Fibroblast of lung (primary cell): ENCODE measurements at places on chromosomes 1 and 21. TPM values are rescaled to one million over a fixed set of nuclear protein-coding genes. Genes with fewer than 3 reads are reported as not detected.
A peak's percentile ranks its signal among the peaks of the same experiment; 100 is the strongest.

DNA sequence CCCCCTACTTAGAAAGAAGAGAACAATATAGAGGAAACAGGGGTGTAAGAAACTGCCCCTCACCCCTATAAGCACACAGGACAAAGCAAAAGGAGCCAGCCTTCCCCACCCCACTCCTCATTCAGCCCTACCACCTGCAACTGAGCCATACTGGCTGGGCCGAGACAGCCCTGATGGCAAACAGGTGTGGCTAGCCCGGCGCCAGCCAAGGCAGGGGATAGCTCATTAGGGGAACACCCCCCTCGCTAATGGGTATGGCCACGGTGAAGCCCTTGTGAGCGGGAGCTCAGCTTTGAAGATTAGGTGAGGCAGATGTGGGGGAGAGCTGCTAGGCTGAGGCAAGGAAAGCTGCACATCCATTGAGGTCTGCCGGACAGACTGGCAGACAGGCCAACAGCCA is 65.5 kb downstream of the ERI3 start:
- no peak for DNase-seq
- H3K27me3 ChIP-seq, result no peaks in the 10 kb centered on the region
- H3K4me3 ChIP-seq, result no peak overlapping the region
- H3K4me1 ChIP-seq, result peaks cover 4% of the 10 kb centered on the region
- H3K27ac ChIP-seq, result no peak overlapping the region

DNA sequence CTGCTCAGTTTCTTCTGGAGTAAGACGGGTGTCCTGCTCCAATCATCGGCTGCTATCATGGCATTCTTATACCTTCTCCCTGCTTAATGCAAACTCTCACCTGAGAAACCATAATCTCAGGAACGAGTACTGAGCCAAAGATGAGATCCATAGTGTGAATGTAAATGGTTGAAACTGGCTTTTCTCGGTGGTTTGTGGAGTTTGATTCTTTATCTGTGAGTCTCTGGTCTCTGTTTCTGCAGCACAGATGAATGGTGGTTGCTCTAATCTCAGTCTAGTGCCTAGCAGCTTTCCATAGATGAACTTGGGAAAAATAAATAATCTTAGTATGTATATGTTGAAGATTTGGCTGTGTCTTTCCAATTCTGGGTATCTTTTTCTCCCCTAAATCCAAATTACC is 274.4 kb downstream of the HHAT start:
- no peak for DNase-seq
- H3K4me3 ChIP-seq, result no peak overlapping the region
- H3K27ac ChIP-seq, result no peak overlapping the region
- H3K36me3 ChIP-seq, result no peaks in the 10 kb centered on the region
- H3K27me3 ChIP-seq, result no peaks in the 10 kb centered on the region
- H3K4me1 ChIP-seq, result peaks cover 6% of the 10 kb centered on the region

DNA sequence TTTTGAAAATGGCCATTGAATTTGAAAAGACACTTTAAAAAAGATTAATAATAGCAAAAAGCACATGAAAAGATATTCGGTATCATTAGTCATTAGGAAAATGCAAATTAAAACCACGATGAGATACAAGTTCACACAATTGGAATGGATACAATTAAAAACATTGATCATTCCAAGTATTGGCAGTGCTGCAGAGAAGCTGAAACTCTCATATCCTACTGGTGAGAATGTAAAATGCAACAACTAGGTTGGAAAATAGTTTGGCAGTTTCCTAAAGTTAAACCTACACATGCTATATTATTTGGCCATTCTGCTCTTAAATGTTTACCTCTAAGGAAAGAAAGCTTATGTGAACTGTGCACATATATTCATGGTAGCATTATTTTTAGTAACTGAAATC is 838.7 kb upstream of the PRMT6 start:
- no peaks in the 10 kb centered on the region for H3K4me1 ChIP-seq
- no peaks in the 10 kb centered on the region for H3K36me3 ChIP-seq
- DNase-seq, result no peak
- H3K4me3 ChIP-seq, result no peak overlapping the region

- no peak overlapping the region for H3K4me3 ChIP-seq
- H3K4me1 ChIP-seq, result peaks cover 33% of the 10 kb centered on the region
- H3K27me3 ChIP-seq, result no peaks in the 10 kb centered on the region
- H3K27ac ChIP-seq, result no peak overlapping the region
- no peaks in the 10 kb centered on the region for H3K36me3 ChIP-seq
Observed at GRCh38 chr1:25569597-25570396, 26.4 kb downstream of the LDLRAP1 start.

Gene UBL4B
- under 0.01 TPM in 1 of 2 replicates, not detected in the other for total RNA-seq

GRCh38 chr1:72062584-72062983 is 219.8 kb downstream of the NEGR1 start:
- H3K4me1 ChIP-seq, result no peaks in the 10 kb centered on the region
- H3K4me3 ChIP-seq, result no peak overlapping the region
- no peaks in the 10 kb centered on the region for H3K36me3 ChIP-seq
- DNase-seq, result peak; percentile 5

GRCh38 chr1:107963601-107964335 is 1.2 kb downstream of the VAV3 start:
- H3K27ac ChIP-seq, result no peak overlapping the region
- DNase-seq, result peak; percentile 24
- H3K27me3 ChIP-seq, result peaks cover 17% of the 10 kb centered on the region
